Ovary (tissue), 10 donors: ENCODE measurements at places on chromosomes 2 and 18.

DNA sequence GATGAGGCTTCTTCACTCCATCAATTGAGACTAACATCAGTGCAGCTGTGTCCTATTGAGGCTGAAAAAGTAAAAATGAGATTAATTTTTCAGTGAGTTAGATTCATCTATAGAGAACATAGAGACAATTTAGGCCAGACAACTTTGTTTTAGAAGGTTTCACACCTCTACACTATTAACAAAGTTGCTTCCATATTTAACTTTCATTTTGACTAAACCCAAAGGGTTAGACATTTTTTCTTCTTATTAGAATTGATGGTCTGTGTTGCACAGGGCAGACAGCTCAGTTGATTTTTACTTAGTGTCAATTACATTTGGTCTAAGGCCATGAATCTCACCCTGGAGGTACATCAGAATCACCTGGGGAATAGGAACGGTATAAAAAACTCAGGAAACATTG, 130.2 kb upstream of the NXPH2 start:
- DNase-seq, result no peak

DNA sequence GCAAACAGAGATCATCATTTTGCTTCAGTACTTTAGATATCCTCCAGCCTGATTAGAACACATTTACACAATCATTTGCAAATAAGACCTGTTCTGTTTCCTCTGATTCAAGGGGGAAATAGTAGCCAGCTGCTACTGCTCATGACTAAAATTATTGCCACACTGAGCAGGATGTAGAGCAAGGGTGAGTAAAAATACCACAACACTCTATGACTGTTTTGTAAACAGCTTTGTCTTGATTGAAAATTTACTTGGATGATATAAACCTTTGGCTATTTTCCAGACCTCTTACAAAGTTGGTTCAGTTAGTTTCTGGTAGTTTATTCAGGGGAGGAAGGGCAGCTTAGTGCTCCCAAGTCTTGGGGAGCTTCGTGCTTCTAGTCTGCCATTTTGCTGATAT, 286.4 kb upstream of the CNTNAP5 start:
- no peak for DNase-seq

DNA sequence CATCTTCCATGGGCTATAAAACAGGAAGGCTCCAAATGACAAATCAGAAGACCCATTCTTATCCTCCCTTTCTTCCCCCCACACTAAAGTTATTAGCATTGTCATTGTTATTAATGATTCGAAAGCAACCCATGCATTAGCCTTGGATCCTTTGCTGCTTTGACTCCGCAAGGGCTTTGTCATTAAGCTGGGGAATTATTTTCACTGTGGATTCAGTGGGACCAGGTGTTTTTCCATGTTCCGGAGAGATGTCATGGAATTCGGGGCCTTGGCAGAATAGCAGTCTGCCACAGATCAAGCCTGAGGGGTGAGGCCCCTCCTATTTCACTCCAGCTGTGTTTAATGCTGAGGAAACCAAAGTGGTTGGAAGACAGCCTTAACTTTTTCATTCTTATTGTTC, 357.1 kb downstream of the EN1 start:
- DNase-seq, result no peak

- no peak for DNase-seq
These were observed 67.4 kb downstream of the MEP1B start for GRCh38 chr18:32257084-32257785.
